Stimulated activated CD8-positive, alpha-beta memory T cell treated with anti-CD3 and anti-CD28 coated beads, Interleukin-4, amount 100 ng/mL, for 1 hour (primary cell): ENCODE measurements at places on chromosomes 6 and 20.

DNA sequence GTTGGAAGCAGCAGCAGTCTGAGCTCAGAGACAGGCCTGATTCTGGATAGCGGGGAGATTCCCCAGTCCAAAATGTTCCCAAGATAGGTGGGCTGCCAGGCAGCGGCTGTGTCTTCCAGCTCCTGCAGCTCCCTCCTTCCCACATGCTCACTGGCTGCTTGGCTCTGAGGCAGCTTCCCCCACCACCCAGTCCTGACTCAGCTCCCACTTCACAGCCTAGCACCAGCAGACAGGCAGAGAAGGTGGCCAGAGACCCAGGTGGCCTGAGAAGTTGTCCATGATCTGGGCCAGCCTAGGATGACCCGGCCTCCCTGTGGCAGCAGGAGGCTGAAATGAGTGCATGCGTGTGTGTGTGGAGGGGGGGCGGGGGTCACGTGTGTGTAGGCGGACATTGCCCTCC, 94.9 kb downstream of the MDGA1 start:
- no peak for DNase-seq

GRCh38 chr6:80165143-80165542, 58.7 kb downstream of the BCKDHB start:
- no peak for DNase-seq

GRCh38 chr6:41197234-41197633, 3.7 kb downstream of the TREML2 start:
- no peak for DNase-seq

GRCh38 chr6:39812496-39812852, 20.3 kb downstream of the DAAM2 start:
- no peak for DNase-seq

GRCh38 chr6:165183496-165184140, 125.8 kb downstream of the C6orf118 start:
- no peak for DNase-seq

DNA sequence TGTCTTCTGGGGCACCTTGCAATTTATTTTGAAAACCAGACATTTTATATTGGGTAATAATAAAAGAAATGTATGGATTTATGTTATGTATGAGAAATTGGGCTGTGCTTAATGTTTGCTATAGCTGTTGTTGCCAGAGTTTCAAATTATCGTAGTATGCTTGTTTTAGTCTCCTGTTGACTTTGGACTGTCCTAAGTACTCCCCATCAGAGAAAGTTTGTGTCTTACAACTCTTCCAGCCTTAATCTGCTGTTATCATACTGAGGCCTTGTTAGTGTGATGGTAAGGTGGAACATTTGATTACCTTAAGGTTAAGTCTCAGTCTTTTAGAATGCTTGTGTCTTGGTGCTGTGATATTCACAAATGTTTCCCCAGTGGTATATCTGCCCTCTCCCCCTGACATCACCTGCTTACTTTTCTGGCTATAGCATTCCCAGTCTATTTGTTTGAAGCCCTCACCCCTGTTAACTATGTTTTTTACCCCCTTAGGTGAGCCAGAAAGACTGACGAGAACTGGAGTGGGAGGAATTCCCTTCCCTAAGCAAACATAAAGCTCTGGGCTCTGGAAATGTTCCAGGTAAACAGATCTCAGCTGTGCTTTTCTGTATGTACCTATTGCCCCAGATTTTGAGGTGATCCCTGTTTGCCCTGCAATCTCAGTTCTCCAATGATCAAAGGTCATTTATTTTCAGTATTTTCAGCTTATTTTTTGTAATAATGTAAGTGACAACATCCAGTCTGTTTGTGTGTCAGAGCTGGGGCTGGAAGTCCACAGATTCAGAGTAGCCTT, 581.1 kb upstream of the CITED2 start:
- no peak for DNase-seq
